NCI-H187 treated with DMSO at 0.1 percent for 48 hours (cell line): ENCODE measurements at places on chromosomes 11 and 22.

GRCh38 chr11:68843052-68843561 is 1.4 kb upstream of the CPT1A start:
- no peak for DNase-seq

DNA sequence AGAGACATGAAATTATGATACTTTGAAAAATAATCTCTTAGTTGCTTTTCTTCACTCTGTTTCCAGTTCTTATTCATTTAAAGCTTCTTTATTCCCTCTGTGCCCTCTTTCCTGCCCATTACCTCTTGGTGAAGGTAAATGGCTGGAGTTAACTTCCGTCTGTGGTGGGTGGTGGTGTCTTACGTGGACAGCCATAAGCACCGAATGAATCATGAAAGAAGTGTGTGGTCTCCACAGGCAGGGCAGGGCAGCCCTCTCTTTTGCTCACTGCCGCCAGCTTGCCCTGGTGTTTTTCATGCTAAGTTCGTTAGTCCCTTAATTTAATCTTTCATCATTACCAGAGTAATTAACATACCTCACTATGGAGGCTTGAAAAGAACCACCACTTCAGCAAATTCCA is 98.7 kb upstream of the SORL1-AS1 start:
- DNase-seq = no peak

DNA sequence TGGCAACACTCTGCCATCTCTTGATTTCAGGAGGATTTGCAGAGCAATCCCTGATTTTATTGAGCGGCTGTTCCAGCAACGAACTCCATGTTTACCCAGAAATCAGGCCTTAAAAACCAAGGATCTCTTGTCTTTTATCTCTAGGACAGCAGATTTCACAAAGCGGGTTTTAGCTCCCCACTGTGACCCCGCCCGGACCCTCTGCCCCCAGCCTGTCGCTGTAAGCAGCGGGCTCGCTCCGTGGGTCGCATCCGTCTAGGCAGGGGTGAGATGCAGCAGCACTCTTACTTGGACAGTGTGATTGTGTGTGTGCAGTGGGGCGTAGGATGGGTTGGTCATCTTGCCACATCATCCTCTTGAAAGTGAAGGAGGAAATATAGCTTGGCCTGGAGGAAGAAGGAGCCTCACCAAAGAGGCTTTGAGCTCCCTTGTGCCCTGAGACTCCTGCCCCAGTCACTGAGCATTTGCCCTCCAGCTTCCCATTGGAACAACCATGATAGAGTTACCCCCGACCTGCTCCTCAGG is 189.2 kb upstream of the TBCEL start:
- DNase-seq = no peak

DNA sequence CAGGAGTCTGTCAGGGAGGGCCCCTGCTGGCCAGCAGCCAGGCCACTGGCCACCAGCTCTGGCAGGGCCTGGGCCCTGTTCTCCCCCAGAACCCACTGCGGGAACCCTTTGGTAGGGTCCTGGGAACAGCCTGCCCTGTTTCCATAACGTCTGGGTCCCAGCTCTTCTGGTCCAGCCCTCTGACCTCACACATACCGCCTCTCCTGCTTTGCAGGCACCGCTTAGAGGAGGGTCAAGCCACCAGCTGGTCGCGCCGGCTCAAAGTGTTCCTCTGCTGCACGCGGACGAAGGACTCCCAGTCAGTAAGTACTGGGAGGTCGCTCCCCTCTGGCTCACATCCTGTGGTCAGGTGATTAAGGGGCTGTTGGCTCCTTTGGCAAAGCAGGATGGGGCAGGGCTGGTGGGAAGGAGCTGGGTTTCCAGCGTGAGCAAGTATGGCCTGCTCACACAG is 26.6 kb upstream of the MYRF start:
- DNase-seq = no peak
